ENCODE measurements at places on chromosomes 5 and 9.

DNA sequence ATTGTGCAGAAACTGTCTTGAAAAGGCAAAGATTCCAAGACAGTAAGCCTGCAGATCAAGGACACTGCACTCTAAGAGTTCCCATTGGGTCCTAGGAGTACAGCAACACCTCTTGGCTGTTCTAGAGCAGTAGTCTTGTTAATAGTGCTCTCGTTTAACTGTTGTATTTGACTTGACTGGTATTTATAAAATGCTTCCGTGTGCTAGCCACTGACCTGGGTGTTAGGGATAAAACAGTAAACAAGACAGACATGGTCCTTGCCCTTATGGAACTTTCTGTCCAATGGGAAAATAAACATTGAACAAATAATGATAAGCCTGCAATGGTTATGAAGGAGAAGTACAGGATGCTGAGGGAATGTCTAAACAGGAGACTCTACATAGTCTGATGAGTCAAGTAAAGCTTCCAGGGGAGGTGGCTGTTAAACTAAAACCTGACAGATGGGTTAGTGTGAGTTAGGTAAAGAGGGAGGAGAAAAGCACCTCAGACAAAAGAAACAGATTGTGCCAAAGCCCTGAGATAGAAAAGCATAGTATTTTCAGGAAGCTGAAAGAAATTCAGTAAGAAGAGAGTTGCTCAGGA lies 33.3 kb downstream of the TDRD7 start:
- no peak for DNase-seq

GRCh38 chr5:90285581-90285980 lies 124.0 kb downstream of the CETN3 start:
- no peak for DNase-seq

DNA sequence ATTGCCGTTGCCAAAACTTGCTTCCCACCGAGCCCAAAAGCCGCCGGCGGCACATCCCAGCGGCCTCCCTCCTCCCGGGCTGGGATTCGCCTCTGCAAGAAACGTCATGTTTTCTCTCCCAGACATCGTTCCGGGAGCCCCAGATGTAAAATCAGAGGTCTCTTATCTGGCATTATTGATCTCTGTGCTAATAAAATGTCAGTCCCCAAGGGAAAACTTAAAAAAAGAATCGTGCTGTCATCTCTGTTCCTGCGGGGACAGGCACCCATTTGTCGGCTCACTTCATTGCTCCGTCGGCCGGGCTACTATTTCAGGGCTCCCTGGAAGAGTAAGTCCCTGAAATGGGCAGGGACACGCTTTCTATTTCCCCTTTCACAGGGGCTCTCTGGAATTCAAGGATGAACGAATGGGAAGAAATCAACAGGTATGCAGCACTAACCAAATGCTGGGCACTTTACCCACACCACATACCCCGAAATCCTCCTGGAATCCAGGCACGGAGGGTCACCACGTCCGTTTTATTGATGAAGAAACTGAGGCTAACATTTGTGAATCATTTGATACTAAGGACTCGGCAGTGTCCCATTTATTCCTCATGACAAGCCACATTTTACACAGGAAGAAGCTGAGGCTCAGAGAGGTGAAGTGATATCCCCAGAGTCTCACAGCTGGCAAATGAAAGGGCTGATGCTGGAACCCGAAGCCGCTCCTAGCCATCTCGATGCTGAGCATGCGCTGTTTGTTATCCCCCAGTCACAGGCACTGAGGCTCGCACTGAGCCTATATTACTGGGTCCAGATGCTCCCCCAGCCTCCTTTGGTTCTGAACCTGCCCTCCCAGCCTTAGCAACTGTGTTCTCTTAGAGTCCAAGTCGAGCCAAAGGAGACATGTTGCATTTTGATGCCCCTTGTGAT lies 35.7 kb upstream of the MSX2 start:
- DNase-seq: no peak

GRCh38 chr5:169100735-169101075 lies 200.2 kb downstream of the SLIT3 start:
- no peak for DNase-seq

DNA sequence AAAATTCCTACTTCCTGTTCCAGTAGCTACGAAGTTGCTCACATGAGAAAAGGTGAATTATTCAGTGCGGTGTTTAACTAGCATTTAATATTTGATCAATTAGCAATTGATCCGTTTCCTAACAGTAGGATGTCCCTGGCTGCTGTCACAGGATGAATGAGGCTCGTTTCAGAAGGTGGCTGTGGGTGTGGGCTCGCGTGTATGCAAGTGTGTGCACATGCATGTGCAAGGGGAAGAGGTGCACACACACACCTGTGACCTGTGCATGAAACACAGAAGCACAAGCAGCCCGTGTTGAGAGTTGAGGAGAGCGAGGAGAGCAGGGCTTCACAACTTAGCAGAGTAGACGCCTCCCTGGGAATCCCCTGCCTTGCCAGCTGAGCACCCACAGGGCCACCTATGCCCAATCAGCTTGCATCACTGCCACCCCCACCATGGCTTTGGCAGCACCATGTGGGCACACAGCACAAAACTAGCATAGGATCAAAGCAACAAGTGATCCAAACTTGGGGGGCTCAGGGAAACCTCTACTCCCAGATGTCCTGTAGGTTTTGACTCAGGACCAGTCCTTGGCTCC lies 107.2 kb downstream of the C5orf15 start:
- DNase-seq: no peak

DNA sequence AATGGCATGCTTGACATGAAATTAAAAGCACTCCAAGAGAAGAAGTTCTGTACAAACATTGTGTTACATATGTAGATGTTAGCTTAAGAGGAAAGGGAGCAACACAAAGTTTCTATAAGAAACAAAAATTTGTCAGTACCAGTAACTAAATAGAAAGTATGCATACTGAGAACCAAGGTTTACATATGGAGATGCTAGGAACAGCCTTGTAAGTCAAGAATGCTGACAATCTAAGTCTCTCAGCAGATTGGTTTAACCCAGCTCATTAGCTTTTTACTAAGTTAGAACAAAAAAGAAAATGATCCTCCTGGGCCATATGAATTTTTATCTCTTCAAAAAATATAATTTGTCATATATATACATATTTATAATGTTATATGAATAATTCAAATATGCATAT lies 2022.1 kb upstream of the ACO1 start:
- no peak for DNase-seq

DNA sequence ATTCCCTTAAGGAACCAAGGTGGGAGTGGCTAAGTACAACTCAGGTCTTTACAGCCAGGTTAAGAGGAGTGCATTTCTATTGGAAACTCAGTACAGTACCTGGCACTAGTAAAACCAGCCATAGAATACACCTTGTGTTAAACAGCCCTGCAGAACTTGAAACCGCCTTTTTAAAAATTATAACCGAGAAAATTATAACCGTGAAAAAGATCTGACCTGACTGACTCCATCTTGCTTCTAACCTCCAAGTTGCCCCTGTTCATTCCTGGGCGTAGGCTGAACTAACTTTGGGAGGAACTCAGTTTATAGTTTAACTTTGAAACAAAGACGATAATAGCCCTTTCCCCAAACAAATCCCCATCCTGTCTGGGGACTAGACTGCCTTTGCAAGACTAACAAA lies 132.3 kb downstream of the SUSD1 start:
- DNase-seq: no peak

DNA sequence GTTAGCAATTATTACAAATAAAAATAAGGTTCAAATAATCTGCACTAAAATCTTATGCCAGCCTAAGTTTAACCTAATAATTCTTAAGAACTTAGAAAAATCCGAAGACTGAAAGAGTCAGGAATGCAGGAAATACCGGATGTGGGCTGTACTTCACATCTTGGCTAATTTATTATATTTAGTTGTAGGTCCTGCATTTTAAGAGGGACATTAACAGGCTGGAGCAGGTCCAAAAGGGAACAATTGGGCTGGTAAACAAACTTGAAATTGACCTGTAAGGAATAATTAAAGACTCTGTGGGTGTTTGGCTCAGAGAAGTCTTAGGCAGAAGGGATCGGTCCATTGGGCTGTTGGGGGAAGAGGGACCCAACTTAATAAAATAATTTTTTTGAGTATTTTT lies 18.4 kb downstream of the GLRA1 start:
- no peak for DNase-seq

DNA sequence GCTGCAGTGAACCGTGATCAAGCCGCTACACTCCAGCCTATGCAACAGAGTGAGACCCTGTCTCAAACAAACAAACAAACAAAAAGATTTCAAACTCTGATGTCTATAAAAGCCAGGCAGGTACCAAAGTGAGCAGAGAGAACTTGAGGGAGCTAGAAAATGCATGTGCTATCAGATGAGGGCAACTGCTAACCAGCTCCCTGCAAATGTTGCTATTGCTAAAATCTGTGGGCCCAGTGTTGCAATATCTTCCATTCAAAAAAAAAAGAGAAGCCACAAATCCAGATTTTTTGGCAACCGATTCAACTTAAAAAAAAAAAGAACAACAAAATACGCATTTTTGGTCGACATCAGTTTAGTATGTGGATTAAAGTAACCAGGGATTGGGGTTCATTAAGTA lies 5.5 kb downstream of the UBE2D2 start:
- DNase-seq: no peak

- DNase-seq: no peak
These were observed 84.2 kb downstream of the ZNF608 start for GRCh38 chr5:124662181-124662781.

DNA sequence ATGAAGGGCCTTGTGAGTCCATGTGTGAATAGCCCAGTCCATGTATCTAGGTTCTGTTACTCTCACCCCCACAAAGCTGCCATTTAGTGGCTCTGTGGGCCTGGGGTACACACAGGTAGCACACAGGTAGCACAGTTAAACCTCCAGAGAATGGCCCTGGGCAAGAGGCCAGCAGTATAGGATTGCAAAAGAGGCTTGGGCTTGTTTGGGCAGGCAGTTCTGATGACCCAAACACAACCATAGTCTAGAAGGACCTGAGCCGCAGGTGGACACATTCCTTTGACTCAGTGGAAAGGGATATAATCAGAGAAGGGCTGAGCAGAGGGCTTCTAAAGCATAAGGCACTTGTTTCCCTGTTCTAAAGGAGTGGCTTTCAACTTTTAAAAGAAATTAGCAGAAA lies 326.8 kb upstream of the SGCD start:
- no peak for DNase-seq

DNA sequence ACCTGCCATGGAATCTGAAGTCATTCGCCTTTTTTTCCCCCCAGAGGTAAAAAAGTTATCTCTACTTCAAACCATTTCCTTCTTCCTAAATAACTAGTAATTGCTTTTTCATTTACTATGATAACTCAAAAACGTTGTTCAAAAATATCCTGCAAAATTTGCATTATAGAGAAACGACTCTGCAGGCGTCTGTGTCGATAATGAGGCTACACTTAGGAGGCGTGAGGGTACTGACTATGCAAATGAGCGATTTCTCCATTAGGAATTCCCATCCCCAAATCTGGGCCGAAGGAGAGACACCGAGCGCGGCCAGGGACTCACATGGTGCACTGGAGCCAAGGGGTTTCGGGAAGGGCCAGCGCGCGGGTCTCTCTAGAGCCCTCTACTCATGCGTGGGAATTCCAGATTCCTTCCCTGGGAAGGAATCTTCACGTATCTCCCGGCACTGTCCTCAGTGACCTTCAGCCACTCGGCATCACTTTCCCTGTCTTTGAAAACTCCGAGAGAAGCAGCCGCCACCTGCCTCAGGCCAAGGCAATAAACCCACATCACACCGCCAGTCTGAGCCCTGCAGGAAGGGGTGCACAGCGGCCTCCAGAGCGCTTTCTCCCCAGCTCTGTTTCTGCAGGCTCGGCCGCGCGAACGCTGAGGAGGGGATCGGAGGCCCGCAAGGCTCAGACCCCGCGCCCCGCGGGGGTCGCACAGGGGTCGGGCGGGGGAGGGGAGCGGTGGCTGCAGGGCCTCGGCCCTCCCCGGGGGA lies 718 bp upstream of the DENND4C start:
- DNase-seq: peak; percentile 72

- no peak for DNase-seq
These were observed 88.7 kb downstream of the SCAMP1 start for GRCh38 chr5:78449103-78449502.
